ENCODE measurements at places on chromosomes 16 and 17.

GRCh38 chr17:37813751-37814150, 68.9 kb upstream of the HNF1B start:
- no peak for DNase-seq

DNA sequence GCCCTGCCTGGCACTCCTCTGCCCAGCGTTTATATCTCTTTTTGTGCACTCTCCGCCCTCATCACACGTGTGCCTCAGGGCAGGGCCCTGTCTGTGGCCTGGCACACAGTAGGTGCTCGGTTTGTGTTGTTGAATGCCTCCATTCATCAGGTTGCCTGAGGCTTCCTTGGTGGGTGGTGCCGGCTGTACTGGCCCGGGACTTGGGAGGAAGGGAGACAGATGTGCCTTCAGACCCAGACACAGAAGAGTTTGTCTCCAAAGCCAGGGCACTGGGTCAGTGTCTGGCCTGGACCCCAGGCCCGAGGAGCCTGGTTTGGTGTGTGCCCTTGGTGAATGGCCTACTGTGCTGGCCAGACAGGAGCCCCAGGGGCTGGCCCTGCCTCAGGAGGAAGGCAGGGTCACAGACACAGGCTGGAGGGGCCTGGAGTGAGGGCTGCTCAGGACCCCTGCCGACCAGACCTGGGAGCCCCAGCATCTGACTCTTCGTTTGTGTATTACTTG, 71.6 kb downstream of the RAI1 start:
- no peak for DNase-seq

DNA sequence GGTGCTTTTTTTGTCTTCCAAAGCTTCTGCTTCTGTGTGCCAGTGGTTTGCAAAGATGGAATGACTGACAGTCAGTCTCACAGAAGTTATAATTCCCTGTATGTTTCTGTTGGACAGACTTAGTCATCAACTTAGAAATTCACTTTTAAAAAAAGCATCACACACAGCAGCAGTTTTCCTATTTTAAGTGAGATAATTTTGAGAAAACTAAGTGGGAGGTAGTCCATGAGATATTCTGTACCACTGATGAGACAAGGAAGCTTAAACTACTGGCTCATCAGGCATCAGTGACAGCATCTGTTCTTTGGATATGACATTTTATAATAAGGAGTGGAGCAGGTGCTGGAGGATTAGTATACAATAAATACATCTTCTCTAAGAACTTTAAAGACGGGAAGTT, 20.0 kb downstream of the CNP start:
- no peak for DNase-seq

DNA sequence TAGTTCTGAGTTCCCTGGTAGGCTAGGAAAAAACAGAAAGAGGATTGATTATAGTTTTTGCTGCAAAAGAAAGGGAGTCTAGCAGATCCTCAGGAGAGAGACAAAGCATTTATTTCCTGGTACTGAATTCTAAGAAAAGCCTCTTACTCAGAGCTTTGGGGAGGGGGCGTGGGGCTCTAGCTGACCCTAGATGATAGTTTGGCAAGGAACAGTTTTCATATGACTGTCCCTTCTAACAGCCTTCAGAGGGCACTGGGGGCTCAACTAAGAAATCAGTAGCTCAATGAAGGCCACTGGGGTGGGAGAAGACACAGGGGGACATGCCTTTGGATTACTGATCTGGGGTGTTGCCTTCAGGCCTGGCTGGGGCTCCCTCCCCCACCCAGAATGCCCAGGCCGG, 4.0 kb downstream of the CA7 start:
- no peak for DNase-seq

DNA sequence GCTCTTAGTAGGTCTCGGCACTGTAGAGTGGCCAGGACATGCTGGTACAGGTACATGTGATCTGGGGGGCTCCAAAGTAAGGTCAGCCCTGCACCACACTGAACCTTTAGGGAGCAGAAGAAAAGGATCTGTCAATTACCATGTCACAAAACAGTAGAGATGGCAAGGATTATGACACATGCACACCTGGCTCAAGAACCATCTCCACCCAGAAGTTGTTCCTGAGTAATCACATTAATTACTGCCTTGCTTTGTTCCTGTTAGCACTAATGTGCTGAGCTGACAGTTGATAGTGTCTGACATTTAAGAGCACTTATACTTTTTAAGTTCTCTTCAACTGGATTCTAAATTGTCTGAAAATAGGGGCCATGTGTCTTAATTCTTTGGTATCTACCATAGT, 9.5 kb downstream of the BLTP2 start:
- DNase-seq: no peak

DNA sequence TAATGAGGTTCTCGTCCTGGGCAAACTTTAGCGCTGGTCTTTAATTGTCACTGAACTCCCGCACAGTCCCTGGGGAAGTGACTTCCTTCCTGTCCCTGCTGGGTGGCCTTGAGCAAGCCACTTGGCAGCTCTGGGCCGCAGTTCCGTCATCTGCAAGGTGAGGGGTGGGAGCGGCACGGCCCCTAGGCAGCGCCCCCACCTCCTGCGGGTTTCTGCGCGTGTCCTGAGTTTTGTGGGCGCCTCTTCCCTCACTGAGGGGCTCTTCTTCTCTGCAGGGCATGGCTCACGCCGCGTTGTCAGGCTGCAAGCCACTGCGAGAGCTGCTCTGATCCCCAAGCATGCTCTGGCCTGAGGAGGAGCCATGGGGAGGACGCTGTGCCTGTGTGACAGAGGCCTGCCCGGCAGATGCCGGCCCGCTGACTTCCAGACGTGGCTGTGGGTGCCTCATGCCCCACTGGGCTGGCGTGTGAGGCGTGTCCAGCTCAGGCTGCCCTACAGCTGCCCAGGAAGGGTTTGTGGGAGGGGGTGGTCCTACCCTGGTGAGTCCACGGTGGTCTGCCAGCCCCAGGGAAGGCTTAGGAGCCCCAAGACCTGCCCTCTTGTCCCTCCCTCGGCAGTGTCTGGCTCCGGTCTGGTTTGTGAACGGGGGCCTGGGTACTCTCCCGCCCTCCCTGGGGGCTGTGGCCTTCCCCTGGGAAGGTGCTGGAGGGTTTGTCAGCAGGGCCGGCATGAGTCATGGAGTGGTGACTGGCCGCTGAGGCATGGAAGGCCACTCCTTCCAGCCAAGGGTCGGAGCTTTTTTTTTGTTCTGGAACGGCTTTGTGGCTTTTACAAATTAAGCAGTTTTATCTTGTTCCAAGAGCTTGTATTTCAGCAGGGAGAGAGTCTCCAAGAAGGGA, 182.0 kb downstream of the SEC14L1 start:
- DNase-seq: no peak

All from CD4-positive, alpha-beta T cell treated with Interleukin-2 at 100 ng/mL for 4 hours (primary cell).